ENCODE measurements at places on chromosomes 13 and 19.

GRCh38 chr13:30145709-30146367, 161.5 kb downstream of the KATNAL1 start:
- DNase-seq = no peak

- DNase-seq = no peak
These were observed 10.3 kb downstream of the IER2 start for GRCh38 chr19:13160557-13160956.

GRCh38 chr19:44592451-44592890, 20.9 kb upstream of the IGSF23 start:
- no peak for DNase-seq

DNA sequence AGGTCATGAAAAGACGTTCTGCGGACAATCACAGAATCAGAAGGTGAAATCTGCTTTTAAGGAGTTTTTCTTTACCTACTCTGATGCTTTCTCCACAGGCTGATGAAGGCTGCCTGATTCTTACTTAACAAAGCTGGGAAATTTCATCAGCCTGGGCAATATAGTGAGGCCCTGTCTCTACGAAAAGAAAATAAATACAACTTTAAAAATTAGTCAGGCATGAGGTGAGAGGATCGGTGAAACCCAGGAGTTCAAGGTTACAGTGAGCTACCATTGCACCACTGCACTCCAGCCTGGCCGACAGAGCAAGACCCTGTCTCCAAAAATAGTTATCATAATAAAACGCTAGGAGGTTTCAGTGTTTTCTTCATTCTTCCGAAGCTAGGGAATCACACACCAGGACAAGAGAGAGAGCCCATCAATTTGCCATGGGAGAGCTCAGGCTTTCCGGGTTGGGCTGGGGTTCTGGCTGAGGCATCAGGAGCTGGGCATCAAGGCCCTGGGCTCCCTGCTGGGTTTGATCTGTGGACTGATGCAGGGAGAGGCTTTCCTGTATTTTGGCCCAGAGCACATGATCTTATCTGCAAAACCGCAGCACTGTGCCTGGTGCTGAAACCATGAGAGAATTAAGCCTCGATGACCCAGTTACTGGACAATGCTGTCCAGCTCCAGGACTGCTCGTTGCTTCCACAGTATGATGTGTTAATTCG, 25.1 kb upstream of the CEBPG start:
- no peak for DNase-seq

DNA sequence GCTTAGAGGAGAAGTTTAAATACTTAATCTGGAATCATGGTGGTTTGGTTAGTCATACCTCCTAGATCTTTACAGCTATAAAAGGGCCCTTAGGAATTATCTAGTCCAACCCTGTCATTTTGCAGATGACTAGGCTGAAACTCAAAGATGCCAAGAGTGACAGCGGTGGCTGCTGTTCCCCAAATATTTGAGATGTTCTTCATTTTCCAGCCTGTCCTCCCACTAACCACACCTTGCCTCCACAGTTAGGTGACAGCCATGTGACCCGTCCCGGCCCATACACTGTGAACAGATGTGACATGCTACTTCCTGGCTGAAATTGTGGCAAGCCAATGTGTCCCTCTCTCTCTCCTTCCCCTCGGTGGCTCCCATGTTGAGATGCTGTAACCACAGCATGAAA, 225.5 kb upstream of the IPO5 start:
- DNase-seq = no peak

DNA sequence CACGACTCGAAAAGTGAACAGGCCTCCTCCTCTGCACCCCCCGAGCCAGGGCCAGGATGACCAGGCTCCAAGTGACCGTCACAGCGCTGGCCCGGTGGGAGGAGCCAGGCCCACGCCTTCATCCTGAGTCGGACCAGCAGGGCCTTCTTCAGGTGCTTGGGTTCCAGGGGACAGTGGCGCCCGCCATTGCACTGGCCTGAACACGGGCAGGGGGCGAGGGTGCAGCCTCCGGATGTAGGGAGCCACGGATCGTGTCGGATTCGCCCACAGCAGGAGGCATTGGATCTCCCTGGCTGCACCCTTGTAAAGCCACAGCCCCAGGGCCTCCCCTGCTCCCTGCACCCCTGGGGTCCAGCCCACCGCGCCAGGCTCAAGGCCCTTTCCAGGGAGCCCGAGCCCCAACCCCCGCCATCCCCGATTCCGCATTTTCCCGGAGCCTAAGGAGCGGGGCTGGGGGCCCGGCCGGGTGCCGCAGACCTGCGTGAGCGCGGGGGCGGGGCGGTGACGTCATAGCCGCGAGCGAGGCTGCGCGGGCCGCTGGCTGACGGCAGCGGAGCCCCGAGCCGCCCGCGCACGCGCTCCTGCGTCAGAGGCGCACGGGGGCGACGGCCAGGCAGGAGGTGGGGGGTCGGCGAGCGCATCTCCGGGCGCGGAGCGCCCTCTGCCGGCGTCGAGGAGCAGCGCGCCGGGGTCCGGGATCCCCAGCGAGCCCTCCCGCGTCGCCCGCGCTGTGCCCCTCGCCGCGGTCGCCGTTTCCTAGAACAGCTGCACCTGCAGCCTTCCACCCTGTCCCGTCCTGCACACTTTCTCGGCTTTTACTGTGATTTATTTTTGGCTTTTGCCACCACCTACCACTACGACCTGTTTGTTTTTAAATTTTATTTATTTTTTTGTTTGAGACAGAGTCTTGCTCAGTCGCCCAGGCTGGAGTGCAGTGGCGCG, 1.5 kb upstream of the ATP5F1D start:
- peak; percentile 96 for DNase-seq

GRCh38 chr19:50659318-50660087, 10.3 kb downstream of the C19orf81 start:
- no peak for DNase-seq

GRCh38 chr19:40742477-40742876, 7.8 kb downstream of the ACTMAP start:
- DNase-seq = no peak

- no peak for DNase-seq
These were observed 3.3 kb downstream of the WDR87 start for GRCh38 chr19:37903096-37903495.

- DNase-seq = no peak
These were observed 5.5 kb upstream of the CCNE1 start for GRCh38 chr19:29806098-29806866.

GRCh38 chr19:3466635-3467034, 13.7 kb downstream of the SMIM24 start:
- no peak for DNase-seq

DNA sequence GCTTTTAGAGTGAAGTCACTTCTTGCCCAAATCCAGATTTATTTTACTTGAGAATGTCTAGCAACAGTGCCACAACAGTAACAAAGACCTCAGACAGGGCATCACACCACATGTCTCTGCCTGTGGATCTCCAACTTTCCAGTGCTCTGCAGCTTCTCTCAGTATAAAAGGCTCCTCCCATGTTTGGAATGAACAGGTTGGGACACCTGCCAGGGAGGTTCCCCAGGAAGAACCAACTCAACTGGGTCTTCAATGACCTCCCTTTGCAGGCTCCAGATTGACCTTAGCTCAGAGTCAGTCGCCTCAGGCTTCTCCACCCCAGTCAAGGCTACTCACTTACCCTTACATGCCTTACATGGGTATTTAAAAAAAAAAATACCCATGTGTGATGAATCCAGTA, 3.4 kb downstream of the ZNF823 start:
- no peak for DNase-seq

- DNase-seq = no peak
These were observed 12.7 kb downstream of the KLHL26 start for GRCh38 chr19:18649371-18650020.

GRCh38 chr19:42420055-42420544, 7.1 kb downstream of the LIPE start:
- peak; percentile 42 for DNase-seq

GRCh38 chr13:108322206-108322824, 52.8 kb downstream of the TNFSF13B start:
- no peak for DNase-seq

- no peak for DNase-seq
These were observed 39.5 kb downstream of the MPHOSPH8 start for GRCh38 chr13:19672990-19673389.

DNA sequence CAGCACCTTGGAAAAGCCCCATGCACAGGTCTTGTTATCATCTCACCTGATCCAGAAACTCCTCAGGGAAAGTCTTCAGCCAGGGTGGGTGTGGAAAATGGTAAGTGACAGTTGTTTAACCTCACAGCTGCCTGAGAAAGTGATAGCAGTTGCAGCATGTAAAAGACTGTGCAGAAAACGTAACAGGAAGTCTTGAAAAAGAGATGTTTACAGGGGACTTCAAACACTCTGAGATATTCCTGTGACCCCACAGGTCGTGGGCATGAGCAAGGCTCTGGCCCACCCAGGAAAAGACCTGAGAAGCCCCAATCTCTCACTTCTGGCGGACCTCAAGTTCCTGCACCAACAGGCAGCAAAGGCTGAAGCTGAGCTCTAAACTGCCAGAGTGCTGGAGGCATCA, 826.9 kb downstream of the UQCRFS1 start:
- no peak for DNase-seq

DNA sequence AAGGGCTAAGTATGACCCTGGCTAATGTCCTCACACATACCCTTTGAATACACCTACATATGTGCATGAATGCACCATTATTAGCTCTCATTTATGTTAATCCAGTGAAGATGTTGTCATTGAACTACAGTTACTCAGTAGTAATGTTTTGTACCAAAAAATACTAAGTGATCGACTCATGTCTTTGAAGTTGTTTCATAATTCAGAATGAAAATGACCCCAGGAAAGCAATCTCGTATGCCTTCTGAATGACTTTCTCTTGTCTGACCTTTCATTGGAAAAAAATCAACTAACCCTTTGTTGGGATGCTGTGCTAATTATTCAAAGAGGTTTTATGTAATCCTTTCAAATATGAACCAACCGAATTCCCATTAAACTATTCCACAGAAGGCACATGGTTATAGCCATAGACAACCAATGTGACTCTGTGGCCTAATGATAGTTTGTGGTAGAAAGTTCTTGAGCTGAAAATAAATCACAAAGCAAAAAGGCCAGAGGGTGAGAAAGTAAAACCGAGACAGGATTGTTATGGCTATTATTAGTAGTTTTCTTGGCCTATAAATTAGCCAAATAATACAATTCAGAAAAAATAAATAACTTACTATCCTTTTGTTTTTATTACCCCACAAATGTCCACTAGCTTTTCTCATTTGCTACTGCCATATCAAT, 86.8 kb upstream of the STARD13 start:
- no peak for DNase-seq

- DNase-seq = no peak
These were observed 603.7 kb downstream of the UQCRFS1 start for GRCh38 chr19:28609091-28609755.

DNA sequence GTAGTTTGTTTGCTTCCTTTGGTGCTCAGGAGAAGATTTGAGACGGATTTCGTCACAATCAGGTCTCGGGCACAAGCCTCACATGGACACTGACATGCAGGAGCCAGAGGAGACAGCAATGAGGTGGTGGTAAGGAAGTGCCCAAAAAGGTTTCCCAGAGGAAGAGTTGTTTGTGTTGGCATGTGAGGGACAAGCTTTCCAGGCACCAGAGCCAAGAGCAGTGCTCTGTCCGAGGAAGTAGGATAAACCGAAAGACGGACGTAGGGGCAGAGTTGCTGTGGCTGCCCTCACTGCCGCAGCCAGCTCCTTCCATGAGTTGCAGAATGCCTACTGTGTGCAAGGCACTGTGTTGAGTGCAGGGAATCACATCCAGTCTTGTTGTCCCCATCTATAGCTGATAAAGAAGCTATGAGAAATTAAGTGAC, 27.7 kb downstream of the SAE1 start:
- no peak for DNase-seq

- DNase-seq = no peak
These were observed 204.7 kb downstream of the SHISA2 start for GRCh38 chr13:25847145-25847544.

- DNase-seq = no peak
These were observed 434.0 kb downstream of the KLF5 start for GRCh38 chr13:73492811-73493210.

DNA sequence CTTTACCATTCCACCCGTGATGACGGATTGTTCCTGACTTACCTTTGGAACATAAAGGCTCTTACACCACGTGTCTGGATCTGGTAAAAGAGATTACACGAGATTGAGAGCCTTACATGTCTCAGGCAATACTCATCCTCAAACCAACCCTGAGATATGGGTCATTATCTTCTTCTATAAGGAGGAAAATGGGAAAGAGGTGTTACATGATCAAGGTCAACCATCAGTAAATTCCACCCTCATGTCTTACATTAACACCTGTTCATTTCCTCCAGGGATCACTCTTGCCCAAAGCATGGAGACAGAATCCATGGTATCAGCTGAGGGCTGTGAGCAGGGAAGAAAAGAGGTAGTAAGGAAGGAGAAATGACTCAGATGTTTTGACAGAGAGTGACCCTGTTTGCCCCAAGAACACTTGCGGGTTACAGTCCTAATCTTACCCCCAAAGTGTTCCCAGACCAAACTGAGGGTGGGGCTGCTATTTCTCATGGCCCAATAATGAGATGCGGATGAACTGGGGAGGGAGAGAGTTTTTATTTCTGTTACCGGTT, 19.6 kb downstream of the LILRB4 start:
- no peak for DNase-seq

Data from stimulated activated CD8-positive, alpha-beta memory T cell treated with anti-CD3 and anti-CD28 coated beads, Interleukin-12 subunit alpha, Interleukin-12 subunit beta, amount 100 ng/mL, for 4 hours (primary cell).